ENCODE measurements at places on chromosomes 4 and X.

DNA sequence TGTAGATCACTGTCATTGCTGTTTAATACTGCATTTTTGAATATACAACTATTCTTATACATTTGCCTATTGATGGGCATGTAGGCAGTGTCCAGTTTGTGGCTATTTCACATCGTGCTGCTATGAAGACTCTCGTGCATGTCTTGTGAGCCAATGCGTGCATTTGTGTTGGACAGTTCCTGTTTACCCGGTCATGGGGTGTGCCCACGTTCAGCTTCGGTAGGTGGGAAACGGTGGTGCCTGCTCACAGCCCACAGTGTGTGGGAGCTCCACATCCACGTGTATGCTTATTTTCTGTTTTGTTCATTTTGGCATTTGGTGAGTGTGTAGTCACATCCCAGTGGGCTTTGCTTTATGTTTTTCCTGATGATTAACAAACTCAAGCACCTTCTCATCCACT is 19.7 kb upstream of the RNF212 start:
- no peak for DNase-seq

DNA sequence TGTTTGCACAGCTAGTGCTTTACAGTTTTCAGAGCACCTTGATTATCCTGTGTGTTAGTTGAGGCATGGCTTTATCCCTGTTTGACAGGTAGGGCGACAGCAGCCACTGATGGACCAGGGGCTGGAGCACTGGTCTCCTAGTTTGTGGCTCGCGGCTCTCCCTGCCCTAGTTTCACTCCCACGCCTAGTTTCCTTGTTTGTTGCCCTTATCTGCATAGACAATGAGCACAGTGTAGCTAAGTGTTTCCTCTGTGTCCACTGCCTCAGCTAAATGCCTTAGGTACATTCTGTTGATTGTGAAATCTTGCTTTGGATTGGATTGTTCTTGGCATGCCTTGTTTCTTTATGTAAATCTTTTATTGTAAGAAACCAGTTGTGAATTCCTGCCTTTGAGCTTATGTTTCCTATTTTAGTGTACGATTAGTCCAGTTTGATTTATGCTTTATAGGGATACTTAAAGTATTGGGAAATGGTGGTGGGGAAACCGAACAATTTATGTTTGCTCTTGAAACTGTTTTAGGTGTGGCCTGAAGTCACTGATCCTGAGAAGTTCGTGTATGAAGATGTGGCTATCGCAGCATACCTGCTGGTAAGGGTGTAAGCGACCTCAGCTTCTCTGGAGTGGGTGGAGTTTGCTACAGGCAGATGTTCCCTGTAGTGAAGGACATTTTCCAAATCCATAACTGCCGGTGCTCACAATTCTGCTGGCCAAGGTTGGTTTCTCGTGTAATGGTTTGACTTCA is 11.0 kb downstream of the TRMT44 start:
- DNase-seq: no peak

GRCh38 chr4:146550161-146550560 is 28.4 kb upstream of the SLC10A7 start:
- no peak for DNase-seq

DNA sequence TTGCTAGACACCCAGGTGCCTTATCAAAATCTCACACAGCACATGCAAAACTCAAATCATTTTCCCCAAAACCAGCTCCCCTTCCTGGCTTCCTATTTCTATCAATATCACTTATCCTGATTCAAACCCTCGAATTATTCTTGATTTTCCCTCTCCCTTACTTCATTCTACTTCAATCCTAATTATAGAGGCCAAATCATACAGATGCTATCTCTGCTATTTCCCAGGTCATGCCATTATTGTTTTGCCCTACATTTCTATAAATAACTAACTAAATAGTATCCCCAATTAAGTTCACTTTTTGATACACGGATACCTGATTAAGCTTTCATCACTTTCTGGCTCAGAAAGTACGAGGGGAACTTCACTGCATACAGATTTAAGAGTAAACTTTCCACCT is 62.4 kb downstream of the FBXL5 start:
- DNase-seq: no peak

GRCh38 chr4:42397635-42398170 is 415 bp downstream of the SHISA3 start:
- no peak for DNase-seq

DNA sequence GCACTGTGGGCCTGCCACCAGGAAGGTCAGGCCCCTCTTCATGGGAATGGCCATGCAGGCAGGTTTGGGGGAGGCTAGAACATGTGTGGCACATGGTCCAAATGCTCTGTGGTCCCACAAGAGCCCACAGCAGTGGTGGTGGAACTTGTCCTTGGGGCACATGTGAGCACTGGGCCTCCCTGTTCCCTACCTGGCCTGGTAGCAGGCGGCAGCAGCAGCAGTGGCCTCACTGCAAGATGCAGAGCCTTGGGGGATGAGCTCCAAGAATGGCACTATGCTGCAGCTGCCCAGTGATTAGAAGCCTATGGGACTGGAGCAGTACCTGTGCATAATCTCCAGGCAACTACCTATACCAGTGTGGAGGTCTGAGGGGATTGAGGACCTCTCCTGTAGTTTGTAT is 197.0 kb upstream of the DCAF8L1 start:
- no peak for DNase-seq

DNA sequence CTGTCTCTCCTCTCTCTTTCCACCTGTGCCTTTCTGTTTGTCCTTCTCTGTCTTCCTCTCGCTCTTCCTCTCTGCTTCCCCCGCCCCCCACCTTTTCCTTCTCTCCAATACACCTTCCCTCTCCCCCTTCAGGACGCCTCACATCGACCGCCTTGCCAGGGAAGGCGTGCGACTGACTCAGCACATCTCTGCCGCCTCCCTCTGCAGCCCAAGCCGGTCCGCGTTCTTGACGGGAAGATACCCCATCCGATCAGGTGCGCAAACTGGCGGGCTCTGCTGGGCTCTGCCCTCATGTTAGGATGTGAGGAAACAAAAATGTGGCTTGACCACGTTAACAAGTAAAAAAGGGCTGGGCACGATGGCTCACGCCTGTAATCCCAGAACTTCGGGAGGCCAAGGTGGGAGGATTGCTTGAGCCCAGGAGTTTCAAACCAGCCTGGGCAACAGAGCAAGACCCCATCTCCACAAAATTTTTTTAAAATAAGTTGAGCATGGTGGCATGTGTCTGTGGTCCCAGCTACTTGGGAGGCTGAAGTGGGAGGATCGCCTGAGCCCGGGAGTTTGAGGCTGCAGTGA is 35.2 kb downstream of the ARSF start:
- DNase-seq: no peak

DNA sequence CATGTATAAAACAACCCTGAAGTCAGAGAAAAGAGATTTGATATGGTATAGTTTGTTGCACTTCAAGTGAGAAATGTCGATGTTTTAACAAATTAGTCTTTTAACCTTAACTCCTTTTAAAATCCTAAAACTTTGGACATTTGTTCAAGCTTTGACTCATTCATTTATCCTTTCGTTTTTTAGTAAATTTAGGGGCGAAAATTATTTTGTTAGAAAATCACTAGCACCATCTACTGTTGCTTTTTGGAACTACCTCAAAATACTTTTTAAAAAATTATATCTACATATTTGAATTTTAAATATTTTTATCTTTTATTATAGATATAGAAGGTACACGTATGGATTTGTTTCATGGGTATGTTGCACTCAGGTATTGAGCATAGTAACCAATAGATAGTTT is 165.1 kb upstream of the POF1B start:
- no peak for DNase-seq

GRCh38 chr4:156193106-156193505 is 239.4 kb upstream of the CTSO start:
- no peak for DNase-seq

DNA sequence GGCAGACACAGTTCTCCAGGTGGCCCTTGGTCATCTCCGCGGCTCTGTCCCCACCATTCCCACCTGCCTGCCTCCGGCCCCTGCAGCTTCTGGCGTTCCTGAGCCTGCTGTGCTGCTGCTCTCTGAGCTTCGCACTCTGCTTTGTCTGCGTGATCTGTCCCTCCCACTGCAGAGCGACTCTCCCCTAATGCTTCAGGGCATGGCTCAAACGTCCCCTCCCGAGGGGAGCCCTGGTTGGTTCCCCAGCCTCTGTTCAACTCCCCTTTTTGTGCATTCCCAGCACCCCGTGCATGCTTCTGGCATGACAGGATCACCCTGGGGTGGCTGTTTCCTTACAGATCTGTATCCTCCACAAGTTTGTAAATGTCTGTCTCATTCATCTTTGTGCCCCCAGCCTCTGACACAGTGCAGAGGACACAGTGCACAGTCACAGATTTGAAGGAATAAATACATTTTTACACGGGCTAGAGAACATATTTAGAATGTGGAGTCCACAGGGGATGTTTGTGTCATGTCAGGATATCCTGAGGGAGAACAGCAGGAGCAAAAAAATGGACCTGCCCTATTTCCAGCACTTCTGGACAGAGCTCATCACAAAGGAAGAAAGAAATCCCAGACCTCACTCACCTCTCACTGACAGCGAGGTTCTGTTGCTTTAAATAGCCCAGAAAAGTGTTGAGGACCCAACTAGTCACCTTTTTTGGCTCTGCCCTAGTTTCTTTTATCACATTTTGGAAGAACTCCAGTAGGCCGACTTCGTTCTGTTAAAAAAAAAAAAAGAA is 72.6 kb downstream of the GATB start:
- DNase-seq: no peak

- no peak for DNase-seq
These were observed 9.5 kb upstream of the ETNPPL start for GRCh38 chr4:108772402-108772801.

DNA sequence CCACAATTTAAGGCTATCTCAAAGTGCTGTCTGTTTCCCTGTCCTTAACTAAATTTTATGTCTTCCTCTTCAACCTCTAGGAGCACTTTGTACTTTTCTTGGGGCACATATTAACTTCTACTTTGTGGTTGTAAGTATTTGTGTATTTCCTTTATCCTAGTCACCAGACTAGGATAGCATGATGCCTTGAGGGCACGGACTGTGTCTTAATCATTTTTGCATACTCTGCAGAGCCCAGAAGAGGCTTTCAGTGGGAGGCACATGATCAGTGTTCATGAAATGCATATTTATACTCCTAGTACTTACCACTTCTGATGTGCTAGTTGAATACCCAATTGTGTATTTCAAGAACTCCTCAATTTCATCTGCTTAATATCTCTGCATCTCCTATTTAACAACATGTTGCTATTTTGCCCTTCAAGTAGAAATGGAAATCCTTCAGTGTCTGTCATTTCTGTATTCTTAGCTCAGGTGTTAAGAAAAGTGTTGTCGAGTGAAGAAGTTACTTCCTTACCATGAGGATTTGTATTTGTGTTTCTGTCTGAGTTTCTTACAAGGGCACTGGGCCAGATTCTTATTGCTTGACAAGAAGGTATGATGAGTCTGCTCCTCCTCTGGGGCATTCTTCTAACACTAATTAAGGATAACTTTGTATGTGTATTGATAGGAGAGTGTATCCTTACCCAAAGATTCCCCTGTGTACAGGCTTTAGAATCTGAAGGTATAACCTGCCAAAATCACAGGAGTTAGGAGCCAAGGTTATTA is 28.3 kb upstream of the PGRMC2 start:
- no peak for DNase-seq

DNA sequence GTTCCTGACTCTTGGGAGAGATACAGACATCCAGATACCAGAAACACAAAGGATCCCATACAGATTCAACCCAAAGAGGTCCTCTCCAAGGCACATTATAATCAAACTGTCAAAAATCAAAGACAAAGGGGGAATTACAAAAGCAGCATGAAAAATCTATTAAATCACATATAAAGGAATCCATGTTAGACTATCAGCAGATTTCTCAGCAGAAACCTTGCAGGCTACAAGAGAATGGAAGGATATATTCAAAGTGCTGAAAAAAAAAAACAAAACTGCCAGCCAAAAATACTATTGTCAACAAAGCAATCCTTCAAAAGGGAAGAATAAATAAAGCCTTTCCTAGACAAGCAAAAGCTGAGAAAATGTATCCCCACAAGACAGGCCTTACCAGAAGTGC is 14.8 kb upstream of the ADGRL3 start:
- no peak for DNase-seq

GRCh38 chr4:13980317-13981310 is 353.1 kb upstream of the BOD1L1 start:
- no peak for DNase-seq

DNA sequence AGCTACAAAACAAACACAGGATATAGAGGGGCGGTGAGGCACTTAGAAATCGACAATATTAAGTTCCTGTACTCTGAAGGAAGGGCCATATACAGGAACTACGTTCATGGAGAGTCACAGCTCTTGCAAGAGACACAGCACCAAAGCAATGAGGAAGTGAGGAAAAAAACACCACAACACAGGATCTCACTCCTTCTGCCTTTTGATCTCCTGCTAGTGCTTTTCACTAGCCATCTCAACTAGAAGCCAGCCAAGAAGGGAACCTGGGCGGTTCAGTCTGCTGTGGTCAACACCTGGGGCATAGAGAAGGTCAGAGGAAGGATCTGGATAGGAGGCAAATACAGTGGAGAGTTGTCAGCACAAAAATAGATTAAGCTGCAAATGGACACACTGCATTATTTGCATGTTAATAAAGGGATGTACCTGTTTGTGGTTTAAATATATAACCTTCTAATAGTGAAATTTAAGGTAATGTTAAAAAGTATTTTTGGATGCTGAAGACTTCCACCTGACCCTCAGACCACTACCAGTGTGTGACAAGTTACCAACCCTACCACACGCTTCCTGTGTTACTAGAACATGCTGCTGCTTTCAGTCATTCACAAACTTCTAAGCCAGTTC is 104.6 kb downstream of the DTHD1 start:
- no peak for DNase-seq

- DNase-seq: no peak
These were observed 293.2 kb downstream of the UNC5C start for GRCh38 chr4:95255396-95256107.

DNA sequence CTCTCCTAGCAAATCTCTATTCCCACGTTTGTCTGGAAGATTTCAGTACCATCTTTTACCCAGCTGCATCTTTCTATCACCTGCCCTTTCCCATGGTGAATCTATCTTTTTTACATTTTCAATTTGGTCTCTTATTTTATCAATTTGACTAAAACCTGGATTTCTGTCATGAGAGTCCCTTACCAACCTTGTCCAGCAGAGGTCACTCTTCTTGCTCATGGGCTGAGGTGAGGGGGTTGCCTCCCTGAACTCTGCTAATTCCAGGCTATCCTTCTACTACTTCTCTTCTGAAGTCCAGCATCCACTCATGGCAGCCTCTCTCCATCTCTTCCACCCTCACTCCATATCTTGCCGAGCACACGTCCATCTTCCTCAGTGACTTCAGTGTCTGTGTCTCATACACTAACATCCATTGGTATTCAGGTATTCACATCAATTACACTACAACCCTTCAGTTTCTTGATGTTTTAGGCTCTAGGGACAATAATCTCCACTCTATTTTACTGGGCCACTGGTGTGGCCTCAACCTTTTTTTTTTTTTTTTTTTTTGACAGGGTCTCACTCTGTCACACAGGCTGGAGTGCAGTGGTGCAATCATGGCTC is 17.8 kb upstream of the ZNF827 start:
- peak; percentile 30 for DNase-seq

Measured in activated T-cell treated with anti-CD3 and anti-CD28 coated beads, Interleukin-2, amount 50 U/mL, for 4 hours (primary cell).